ENCODE measurements at places on chromosomes 6 and 20.

DNA sequence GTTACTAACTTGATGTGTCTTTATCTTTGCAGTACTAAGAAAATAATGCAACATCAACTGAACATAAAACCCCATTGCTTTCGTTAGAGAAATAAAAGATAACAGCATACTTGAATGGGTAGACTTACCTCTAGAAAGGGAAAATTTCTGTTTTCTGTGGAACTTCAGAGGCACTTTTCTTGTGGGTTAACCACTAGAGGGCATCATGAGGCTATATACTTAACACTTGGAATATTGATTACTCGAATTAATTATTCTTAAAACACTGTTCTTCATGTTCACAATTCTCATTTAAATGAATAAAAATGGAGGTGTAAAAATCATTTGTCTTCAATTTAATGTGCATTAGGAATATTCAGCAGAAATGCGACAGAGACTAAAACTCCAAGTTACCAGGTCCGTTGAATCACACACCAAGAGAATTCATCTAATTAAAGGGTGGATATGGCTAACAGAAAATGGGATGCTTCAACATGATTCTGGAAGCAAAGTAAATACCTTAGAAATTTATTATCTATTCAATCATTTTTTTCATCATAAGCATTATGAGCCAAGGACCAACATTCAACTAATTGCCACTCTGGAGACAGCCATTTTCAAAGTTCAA, 330.8 kb upstream of the PREP start:
- DNase-seq: peak; percentile 70

DNA sequence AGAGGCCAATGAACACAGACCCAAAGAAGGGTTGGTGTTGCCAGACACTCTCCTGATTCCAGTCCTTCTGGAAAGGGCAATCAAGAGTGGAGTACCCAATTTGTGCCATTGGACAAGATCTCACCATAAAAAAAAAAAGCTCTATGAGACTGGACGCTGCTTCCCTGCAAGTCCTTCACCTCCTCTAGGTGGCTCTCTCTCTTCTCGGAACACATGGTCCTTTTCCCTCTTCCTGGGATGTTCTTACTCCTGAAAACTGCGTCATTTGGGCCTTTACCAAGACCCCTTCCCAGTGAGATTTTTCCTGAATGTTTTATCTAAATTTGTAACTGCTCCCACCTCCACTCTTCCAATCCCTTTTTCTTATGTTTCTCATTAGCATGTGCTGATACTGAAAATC, 280.8 kb downstream of the FOXA2 start:
- peak; percentile 15 for DNase-seq

GRCh38 chr6:131383421-131384411, 189.3 kb upstream of the ARG1 start:
- DNase-seq: no peak

- no peak for DNase-seq
Observed at GRCh38 chr6:89874438-89874837, 19.8 kb upstream of the GJA10 start.

GRCh38 chr6:156820089-156820798, 43.1 kb downstream of the ARID1B start:
- DNase-seq: no peak

DNA sequence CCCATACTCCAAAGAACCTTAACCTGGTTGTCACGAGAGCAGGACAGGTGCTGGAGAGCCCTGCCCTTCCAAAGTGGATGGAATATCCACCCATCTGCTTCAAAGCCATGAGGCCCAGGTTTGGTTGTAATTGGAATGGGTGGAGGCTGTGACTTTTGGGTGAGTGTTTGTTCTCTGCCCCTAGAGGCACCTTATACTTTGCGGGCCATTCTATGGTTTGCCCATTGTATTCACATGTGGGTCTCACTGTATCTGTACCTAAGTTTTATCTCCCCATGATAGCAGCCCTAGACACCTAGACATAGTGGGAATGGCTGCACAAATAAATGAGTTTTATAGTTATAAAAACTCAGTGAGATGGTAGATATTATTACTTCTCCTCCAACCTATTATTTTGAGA, 67.1 kb upstream of the NAA20 start:
- DNase-seq: no peak

GRCh38 chr20:50625986-50626677, 65.2 kb downstream of the RIPOR3 start:
- DNase-seq: peak; percentile 45

- DNase-seq: no peak
Observed at GRCh38 chr6:111450087-111450486, 32.9 kb downstream of the REV3L start.

DNA sequence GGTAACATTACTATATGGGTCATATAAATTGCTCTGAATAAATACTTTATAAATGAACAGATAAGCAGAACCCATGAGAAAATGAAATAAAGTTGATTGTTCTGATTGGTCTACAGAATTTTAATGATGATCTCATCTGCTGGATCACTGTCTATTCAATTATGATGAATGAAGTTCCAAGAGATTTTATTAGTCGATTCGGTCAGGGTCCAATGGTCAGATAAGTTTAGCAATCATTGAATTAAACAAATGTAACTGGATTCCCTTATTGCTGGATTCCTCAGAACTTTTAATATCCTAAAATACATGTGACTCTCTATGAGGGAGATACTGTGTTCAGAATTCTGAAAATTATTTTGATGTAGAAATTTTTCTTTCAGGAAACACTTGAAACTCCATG, 715.2 kb downstream of the EPM2A start:
- DNase-seq: no peak

GRCh38 chr6:52213127-52213526, 27.0 kb downstream of the IL17A start:
- DNase-seq: no peak

DNA sequence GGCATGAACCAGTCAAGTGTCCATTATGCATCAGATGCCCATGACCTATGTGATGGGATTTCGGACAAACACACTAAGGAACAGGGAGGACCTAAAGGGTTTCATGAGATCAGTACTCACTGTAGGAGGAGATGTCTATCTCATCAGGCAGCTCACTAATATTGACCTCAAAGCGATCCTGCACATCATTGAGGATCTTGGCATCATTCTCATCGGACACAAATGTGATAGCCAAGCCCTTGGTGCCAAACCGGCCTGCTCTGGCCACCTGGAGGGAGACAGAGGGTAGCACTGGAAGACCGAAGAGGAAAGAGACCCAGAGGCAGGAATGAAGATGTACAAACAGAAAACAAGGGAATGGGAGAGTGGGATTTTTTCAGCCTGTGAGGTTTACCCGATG, 1.9 kb downstream of the MCCD1 start:
- no peak for DNase-seq

DNA sequence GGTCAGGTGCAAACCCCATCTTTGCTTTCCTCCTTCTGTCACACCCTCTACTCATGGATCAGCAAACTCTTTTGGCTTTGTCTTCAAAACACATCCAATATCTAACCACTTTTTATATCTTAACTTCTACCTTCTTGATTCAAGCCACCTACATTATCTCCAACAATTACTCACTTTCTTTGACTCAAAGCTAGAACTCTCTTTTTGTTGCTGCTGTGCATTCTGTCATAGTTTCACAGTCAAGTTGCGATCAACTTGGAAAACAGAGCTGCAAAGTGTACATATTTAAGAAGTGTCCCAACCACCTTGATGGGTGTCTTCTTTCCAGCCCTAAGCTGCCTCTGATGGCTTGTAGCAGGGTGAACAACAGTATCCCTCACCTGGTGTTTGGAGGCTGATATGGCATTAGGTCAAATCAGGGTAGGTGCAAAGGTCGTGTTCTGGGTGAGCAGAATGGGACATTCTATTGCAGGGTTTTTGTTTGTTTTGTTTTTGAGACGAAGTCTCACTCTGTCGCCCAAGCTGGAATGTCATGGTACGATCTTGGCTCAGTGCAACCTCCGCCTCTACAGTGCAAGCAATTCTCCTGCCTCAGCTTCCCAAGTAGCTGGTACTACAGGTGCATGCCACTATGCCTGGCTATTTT, 43.4 kb upstream of the RALGAPA2 start:
- no peak for DNase-seq

GRCh38 chr20:50426866-50427718, 83.1 kb upstream of the PTPN1 start:
- peak; percentile 32 for DNase-seq

DNA sequence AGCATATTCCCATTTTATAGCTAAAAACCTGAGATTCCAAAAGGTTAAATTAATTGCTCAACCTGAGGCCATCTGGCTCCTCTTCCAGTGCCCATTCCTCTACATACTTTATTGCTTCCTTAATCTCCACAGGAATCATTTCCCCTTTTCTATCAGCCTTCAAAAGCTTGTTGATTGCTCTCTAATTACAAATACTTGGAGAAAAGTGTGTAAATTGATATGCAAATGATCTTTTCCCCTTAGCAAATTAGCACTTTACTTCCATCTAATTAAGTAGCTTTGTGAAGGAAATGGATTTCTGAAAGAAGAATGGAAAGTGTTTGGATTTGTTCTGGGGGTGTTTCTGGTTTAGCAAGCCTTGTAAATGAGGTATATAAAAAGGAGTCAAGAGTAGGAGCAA, 323.3 kb downstream of the GRIK2 start:
- no peak for DNase-seq

- peak; percentile 81 for DNase-seq
Observed at GRCh38 chr6:14144678-14145113, 27.1 kb downstream of the CD83 start.

- DNase-seq: peak; percentile 60
Observed at GRCh38 chr6:163412801-163413344, 1.6 kb upstream of the QKI start.

DNA sequence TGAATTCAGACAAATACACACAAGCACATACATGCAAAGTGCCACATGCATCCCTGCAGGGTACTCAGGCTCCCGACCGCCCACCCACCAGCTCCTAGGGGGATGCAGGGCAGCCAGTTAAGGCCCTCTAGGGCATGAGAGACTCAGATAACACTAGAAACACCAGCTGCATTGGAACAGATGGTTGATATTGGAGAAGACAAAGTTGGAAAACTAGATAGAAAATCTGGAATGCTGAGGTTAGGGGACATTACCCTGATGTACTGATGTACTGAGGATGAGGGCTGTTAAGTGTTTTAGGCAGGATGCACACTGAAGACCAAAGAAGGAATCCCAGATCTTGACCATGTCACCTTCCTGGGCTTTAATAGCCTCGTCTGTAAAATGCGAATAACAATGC, 134.6 kb upstream of the ECI2 start:
- DNase-seq: no peak

DNA sequence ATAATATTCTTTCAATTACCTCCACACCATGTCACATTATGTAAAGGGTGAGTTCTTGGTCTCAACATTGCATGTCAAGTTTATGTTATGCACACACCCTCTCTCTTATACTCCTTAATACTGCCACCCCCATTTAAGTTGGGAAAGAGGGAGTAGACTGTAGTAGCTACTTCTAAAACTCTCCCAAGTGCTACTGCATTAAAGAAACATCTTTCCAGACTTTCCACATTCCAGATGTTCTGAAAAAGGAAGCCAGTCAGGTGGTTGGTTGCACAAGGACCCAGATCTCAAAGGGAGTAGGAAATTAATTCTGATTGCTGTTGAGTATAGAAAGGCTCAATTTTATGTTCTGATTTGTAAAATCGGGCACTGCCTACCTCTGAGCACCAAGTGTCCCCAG, 419.5 kb downstream of the CD83 start:
- DNase-seq: no peak

GRCh38 chr6:36491378-36491965, 48.7 kb downstream of the KCTD20 start:
- DNase-seq: no peak

- no peak for DNase-seq
Observed at GRCh38 chr20:33518071-33518470, 28.2 kb downstream of the CBFA2T2 start.

DNA sequence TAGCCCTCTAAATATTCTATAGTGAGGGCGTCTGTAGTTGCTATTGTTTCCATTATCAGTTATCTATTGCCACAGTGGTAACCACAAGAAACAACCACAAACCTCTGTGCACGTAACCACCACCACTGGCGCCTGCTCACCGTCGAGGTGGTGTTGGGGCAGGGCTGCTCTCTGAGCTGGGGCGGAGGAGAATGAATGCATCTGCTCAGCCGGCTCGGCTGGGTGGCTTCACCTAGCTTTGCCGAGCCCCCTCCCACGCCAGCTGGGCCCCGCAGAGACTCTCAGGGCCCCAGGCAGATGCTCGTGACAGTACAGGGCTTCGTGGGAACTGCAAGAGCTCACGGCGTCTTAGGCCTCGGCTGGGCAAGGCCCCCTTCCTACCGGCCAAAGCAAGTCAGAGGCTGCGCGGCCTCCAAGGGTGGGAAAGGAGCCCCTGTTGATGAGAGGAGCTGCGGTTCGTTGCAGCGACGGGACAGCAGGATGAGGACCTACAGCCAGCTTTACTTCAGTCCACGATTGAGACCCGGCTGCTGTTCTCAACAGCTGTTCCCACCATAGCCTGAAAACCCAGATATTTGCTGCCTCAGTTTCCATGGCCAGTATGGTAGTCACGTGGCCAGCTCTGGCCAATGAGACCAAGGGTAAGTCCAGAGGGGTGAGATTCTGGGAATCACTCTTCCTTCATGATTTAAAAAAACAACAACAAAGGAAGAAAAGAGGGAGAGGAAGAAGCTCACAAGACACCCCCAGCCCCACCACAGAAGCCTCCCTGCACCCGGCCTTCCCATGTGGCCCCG, 120.2 kb upstream of the AFDN start:
- peak; percentile 84 for DNase-seq

GRCh38 chr20:15847196-15847784, 726.0 kb downstream of the KIF16B start:
- no peak for DNase-seq

- DNase-seq: peak; percentile 81
Observed at GRCh38 chr6:108432792-108433191, 127.9 kb upstream of the FOXO3 start.

DNA sequence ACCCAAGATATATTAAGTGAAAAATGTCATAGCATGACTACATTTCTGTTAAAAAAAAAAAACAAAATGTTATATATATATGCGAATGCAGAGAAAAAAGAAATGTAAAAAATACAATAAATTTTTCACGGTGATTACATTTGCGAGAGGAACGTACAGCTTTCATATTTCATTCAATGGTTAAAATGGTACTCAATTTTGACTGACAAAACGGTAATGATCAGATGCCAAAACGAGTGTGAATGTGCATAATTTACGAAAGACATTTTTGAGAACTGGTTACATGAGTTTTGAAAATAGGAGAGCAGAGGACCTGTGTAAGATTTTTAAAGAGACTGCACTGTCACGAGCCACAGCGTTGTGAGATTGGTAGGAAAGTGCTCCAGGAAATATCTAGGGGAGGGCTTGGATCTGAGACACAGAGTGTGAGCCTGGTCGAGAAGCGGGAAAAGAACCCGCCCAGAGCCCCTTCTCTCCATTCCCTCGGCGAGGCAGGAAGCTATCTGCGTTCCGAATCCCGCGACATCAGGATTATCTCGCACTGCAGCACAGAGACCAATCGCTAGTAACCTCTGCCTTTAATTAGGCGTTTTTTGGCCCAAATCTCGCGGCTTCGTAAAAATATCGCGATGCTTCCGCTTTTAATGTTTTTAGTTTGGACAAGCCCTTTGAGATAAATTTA, 28.5 kb downstream of the TRIM27 start:
- DNase-seq: peak; percentile 99
